ENCODE measurements at places on chromosomes 6 and 20.

DNA sequence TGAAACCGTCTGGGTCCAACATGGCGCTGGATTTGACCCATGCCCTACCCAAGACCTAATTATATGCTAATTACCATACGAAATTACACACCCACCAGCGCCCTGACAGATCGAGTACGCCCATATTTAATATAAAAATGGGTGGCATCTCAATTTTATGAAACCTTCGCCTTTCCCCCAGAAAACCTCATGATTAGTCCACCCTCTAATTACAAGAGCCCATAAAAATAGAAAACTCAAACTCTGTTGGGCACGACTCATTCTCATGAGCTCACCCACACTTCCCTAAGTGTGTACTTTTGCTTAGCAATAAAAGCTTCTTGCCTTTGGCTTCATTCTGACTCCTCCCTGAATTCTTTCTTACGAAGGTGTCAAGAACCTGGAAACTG, 136.4 kb downstream of the OR2B2 start:
- no peak for DNase-seq

- no peak for DNase-seq
These were observed 88.3 kb downstream of the DLGAP4 start for GRCh38 chr20:36394340-36394965.

DNA sequence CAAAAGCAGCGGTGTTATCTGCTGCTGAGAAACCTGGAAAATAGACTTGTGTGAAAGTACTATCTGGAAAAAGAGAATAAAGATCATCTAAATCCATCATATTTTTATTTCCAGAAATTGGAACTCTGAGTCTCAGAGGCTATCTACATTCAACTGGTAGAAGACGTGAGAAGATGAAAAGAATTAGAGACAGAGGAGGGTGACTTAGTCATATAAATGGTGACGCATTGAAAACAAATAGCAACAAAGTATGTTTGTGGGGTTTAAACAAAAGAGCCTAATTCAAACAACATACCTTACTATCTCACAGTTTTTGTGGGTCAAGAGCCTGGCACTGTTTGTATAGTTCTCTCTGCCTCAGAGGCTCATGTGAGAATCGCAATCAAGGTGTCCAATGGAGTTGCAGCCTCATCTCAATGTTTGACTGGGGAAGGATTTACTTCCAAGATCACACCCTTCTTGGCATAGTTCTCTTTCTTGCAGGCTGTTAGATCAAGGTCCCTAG, 757.1 kb upstream of the SLC35B3 start:
- DNase-seq: no peak

DNA sequence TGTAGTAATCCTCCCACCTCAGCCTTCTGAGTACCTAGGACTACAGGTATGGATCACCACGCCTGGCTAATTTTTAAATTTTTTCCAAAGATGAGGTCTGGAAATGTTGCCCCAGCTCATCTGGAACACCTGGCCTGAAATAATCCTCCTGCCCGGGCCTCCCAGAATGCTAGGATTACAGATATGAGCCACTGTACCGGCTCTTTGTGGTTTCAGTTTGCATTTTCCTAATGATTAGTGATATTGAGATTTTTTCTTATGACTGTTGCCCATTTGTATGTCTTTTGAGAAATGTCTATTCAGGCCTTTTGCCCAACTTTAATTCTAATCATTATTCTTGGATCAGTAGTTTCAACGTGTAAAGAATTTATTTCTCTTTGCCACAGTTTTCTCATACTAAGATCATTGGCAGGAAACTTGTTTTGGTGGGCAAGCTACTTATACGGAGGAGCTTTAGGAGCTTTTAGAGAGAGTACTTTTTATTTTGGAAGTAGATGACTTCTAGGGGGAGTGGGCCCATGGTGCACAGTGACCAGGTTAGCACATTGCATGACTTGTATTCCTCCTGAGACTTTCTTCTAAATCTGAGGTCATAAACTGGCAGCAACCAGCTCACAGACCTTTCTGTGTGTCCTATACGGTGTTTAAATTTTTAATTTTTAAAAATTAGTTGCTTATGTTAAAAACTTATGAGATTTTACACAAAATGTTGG, 62.3 kb downstream of the STK4 start:
- no peak for DNase-seq

GRCh38 chr6:30113003-30113759, at the start of gene TRIM31:
TSS of gene TRIM31 (minus strand) at chr6:30113090. CDS start at chr6:30112805, 285 bp downstream.
- DNase-seq: no peak

All from stimulated activated naive B cell treated with anti-CD40 and anti-IgM and Interleukin-4, amounts not matched to agents 10 μg/mL and 1 μg/mL and 100 μg/mL, for 72 hours (primary cell).